ENCODE measurements at places on chromosomes 5 and 9. TPM values are rescaled to one million over a fixed set of nuclear protein-coding genes. Genes with fewer than 3 reads are reported as not detected.

The TLX3 gene
- total RNA-seq = not detected

The FAM151B gene
- 11.2 TPM for total RNA-seq

The STK32A gene
- 2.6 TPM for total RNA-seq

The PCSK5 gene
- total RNA-seq = 37.3 TPM

The CAPSL gene
- total RNA-seq = not detected

The DAB2IP gene
- 93.4 TPM for total RNA-seq

The FGF1 gene
- total RNA-seq = 4.1 TPM

All from gastroesophageal sphincter (tissue), 4 donors.